Memory B cell (primary cell): ENCODE measurements at places on chromosomes 1 and 21.

- no peak for DNase-seq
- H3K36me3 ChIP-seq = no peaks in the 10 kb centered on the region
- H3K4me3 ChIP-seq = no peak overlapping the region
- H3K4me1 ChIP-seq = no peaks in the 10 kb centered on the region
These were observed 236.0 kb upstream of the POGK start for GRCh38 chr1:166603296-166603695.

- no peaks in the 10 kb centered on the region for H3K4me1 ChIP-seq
- peaks cover 16% of the 10 kb centered on the region for H3K36me3 ChIP-seq
- no peak overlapping the region for H3K27ac ChIP-seq
- H3K27me3 ChIP-seq = no peaks in the 10 kb centered on the region
- no peak overlapping the region for H3K4me3 ChIP-seq
- DNase-seq = no peak
These were observed 4.2 kb upstream of the ANGPTL7 start for GRCh38 chr1:11184973-11185372.

DNA sequence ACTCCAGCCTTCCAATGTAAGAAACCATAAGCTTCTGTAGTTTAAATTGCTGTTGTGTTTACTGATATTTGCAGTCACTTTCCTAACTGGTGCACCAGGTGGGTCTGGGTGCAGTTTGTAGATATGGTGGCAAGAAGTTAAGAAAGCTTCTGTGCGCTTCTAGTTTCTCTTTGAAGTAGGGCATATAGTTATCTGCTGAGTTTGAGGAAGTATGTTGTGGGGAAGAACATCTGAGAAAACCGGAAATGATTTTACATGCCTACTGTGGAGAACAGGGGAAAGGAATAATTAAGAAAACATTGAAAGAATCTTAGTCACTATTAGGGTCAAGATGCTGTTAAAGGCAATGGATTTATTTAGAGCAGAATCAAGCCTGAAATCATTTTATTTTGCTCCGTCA is 14.9 kb upstream of the SLC44A5 start:
- H3K27me3 ChIP-seq = peaks cover 2% of the 10 kb centered on the region
- DNase-seq = no peak
- H3K36me3 ChIP-seq = no peaks in the 10 kb centered on the region
- H3K4me3 ChIP-seq = no peak overlapping the region

DNA sequence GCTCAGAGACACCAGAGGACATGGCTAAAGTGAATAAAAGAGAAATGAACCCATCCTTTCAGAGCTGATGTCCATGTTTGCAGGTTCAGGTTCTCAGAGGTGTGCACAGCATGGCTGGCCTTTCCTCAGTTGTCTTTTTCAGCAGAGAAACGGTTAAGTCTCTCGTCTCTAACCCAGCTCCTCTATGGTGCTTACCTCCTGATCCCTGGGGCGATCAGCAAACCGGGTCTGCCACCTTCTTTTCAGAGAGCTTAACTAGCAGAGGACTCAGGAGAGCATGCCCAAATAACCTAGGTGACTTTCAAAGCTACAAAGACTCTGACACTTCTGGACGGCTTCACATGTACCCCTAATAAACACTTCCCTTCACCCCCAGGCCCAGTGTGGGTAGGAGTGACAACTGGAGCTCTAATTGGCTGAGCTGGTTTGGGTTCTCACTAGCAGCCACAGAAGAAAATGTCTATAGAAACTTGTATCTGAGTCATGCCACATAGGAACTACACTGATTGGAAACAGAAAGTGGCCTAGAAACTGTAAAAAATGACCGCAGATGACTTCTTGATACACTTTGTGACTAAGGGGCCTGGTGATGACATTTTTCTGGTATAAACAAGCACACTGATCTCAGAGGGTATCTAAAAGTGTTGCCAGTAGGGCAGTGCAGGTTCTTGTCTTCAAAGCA is at the start of gene AIM2:
Gene AIM2, minus strand, starts transcription at position 329 of the 682 bp plus-strand sequence. CDS start 3,267 bp downstream, outside the sequence.
- peaks cover 15% of the 10 kb centered on the region for H3K36me3 ChIP-seq
- H3K27me3 ChIP-seq = no peaks in the 10 kb centered on the region
- H3K27ac ChIP-seq = peak within 1 kb of the TSS; percentile 99
- H3K4me1 ChIP-seq = peaks cover 33% of the 10 kb centered on the region
- DNase-seq = peak; percentile 69
- H3K4me3 ChIP-seq = peak within 1 kb of the TSS; percentile 98

DNA sequence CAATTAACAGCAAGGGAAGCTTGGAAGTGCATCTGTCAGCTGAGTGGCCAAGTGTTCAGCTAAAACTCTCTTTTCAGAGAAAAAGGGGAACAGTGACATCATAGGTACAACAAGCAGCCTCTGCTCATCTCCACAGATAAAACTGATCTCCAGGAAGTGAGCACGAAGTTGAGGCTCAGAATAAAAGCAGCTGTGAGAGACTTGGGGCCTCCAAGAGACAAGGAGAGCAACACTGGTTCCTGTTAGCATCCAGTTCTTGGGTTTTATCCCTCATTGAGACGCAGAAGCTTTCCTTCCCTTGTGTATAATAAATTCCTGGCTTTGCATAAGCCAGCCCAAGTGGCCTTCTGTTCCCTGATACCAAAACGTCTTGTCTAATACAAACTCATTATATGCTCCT is 20.0 kb upstream of the CNN3 start:
- no peak for DNase-seq
- no peaks in the 10 kb centered on the region for H3K36me3 ChIP-seq
- H3K4me1 ChIP-seq = peaks cover 4% of the 10 kb centered on the region
- H3K4me3 ChIP-seq = no peak overlapping the region
- H3K27me3 ChIP-seq = peaks cover 2% of the 10 kb centered on the region

DNA sequence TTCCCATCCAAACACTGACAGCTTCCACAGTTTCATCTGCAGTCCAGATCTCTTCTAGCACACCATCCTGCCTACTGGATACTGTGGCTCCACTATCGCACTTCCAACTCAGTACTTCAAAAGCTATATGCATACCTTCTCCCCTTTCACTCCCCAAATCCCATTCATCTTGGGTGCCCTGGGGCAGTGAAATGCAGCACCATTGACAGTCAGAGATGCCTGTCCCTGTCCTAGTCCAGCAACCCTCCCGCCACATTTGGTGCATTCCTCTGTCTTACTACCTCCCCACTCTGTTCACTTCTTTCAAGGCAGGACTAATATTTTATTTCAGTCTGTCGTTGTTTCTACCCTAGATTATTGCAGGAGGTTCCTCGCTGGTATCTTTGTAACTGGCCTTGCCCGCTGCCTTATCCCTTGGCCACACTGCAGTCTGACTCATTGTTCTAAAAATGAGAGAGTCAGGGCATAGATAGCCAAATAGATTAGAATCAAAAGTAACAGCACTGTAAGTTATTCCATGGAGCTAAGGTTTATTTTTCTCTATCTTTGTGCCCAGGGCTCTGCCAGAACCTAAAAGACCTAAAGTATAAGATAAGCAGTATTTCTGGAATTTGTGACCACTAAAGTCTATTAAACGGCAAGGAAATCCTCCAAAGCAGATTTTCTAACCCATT is 96.7 kb downstream of the ESRRG start:
- DNase-seq = no peak
- H3K4me1 ChIP-seq = no peaks in the 10 kb centered on the region
- H3K4me3 ChIP-seq = no peak overlapping the region
- H3K27me3 ChIP-seq = peaks cover 7% of the 10 kb centered on the region
- no peaks in the 10 kb centered on the region for H3K36me3 ChIP-seq

GRCh38 chr1:21280011-21280471 is 10.2 kb downstream of the ECE1 start:
- peaks cover 27% of the 10 kb centered on the region for H3K4me1 ChIP-seq
- H3K4me3 ChIP-seq = peak overlapping the region; percentile 63
- H3K27me3 ChIP-seq = no peaks in the 10 kb centered on the region
- H3K36me3 ChIP-seq = peaks cover 20% of the 10 kb centered on the region
- H3K27ac ChIP-seq = peak overlapping the region; percentile 93

GRCh38 chr1:165055581-165055980 is 300.9 kb downstream of the LMX1A start:
- H3K27me3 ChIP-seq = peaks cover 2% of the 10 kb centered on the region
- H3K4me1 ChIP-seq = no peaks in the 10 kb centered on the region
- no peak overlapping the region for H3K4me3 ChIP-seq

- H3K4me1 ChIP-seq = peaks cover 2% of the 10 kb centered on the region
- no peak for DNase-seq
- no peak overlapping the region for H3K27ac ChIP-seq
- no peaks in the 10 kb centered on the region for H3K36me3 ChIP-seq
These were observed 408.0 kb downstream of the MATN1 start for GRCh38 chr1:30315185-30315960.

DNA sequence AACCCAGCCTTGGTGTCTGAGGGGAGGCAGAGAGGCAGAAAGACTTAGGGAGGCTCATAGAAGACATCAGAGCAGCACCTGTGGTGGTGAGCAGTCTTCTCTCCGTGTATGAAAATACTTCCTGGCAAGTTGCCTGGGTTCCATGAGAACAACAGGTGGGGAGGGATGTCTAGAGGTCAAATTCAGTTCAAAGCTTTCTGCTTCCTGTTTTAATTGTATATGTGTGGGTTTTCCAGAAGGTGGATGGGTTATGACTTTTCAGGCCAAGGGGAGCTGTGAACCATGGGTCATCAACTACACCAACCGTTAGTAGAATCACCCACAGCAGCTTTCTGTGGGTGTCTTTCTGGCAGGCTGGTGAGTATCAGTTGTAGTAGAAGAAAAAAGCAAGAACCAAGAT is 4.1 kb upstream of the FCRL2 start:
- peaks cover 63% of the 10 kb centered on the region for H3K4me1 ChIP-seq
- no peak for DNase-seq
- H3K4me3 ChIP-seq = peak overlapping the region; percentile 56

GRCh38 chr1:68720476-68720875 is 223.6 kb upstream of the DEPDC1 start:
- no peak for DNase-seq
- H3K36me3 ChIP-seq = no peaks in the 10 kb centered on the region
- H3K27ac ChIP-seq = no peak overlapping the region

- DNase-seq = no peak
- H3K4me1 ChIP-seq = no peaks in the 10 kb centered on the region
- H3K4me3 ChIP-seq = no peak overlapping the region
- H3K27ac ChIP-seq = no peak overlapping the region
- H3K36me3 ChIP-seq = no peaks in the 10 kb centered on the region
- H3K27me3 ChIP-seq = peaks cover 11% of the 10 kb centered on the region
These were observed 9.4 kb downstream of the KCNE1 start for GRCh38 chr21:34502480-34503106.

DNA sequence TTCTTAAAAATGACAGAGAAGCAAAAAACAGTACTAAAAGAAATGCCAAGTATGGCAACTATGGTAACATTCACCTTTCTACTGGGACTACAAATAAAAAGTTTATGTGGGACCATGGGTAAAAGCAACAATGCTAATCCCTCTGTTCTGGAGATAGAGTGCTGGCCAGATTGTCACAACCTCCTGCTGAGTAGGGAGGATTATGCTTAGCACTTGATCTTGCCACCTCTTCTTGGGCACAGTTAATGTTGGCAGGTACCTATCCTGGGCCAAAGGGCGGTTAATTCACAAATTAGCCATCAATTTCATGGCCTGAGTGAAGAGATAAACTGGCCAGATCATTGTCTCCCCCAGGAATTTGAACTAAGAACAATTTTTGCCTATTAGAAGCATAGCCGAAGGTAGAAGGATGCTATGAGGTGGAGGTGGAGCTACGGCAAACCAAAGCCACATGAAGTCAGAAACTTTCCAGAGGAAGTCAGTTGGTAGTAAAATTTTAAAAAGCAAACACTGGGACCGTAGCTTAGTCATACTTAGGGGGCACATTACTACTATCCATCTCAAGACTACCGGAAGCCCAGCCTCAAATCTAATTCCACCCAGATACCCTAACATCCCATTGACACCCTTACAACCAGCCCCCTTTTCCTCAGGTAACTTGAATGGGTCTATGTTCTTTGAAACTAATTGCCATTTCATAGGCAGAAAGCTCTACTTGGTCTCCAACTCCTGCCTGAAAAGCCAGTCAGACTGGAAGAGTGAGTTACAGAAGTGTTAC is 2.7 kb downstream of the SCYL3 start:
- H3K4me1 ChIP-seq = peaks cover 36% of the 10 kb centered on the region
- peak overlapping the region; percentile 64 for H3K27ac ChIP-seq
- no peaks in the 10 kb centered on the region for H3K27me3 ChIP-seq
- peak overlapping the region; percentile 8 for H3K4me3 ChIP-seq

DNA sequence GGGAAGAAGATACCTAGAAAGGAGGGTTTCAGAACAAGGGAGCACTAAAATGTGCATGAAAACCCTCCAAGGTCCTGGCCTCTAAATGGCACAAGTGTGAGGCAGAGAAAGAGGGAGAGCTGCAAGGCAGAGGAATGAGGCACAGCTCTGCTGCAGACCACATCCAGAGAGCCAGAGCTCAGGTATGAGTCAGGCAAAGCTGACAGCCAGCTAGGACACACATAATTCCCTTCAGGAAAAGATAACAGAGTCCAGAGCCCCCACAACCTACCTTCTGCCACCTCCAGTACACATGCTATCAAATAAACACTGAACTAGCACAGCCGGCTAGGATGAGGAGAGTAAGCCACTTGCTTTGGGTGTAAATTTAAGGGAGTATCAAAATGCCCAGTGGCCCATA is 62.2 kb downstream of the HSF2BP start:
- H3K4me1 ChIP-seq = peaks cover 8% of the 10 kb centered on the region
- no peak for DNase-seq
- peaks cover 6% of the 10 kb centered on the region for H3K27me3 ChIP-seq
- peaks cover 3% of the 10 kb centered on the region for H3K36me3 ChIP-seq
- H3K27ac ChIP-seq = no peak overlapping the region
- no peak overlapping the region for H3K4me3 ChIP-seq

GRCh38 chr1:17485281-17485680 is 45.8 kb upstream of the RCC2 start:
- no peaks in the 10 kb centered on the region for H3K4me1 ChIP-seq
- no peak for DNase-seq
- H3K36me3 ChIP-seq = no peaks in the 10 kb centered on the region
- H3K4me3 ChIP-seq = no peak overlapping the region

- no peak for DNase-seq
- H3K27ac ChIP-seq = no peak overlapping the region
- no peaks in the 10 kb centered on the region for H3K4me1 ChIP-seq
- no peak overlapping the region for H3K4me3 ChIP-seq
These were observed 28.1 kb upstream of the SNX27 start for GRCh38 chr1:151583796-151584195.

DNA sequence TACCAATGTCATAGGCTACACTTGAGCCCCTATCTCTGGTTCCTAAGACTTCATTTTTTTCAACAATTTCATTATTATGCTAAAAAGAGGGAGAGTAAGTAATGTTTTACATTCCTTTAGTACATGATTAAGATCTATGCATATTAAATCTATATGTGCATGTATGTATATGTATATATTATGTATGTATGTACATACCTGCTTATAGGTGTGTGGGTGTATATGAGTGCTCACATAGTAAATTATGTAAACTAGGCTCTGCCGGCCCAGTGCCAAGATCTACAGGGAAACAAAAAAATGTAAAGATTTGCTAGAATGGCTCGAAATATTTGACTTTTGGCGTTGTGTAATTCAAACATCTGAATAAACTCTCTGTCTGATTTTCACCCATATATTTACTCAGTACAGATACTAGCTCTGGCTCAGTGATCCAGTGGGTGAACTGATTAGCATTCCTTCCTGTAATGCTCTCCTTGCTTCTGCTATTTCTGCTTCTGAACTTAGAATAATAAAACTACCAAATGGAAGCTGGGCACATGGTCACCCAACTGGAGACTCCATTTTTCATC is 113.1 kb upstream of the FGGY start:
- H3K4me1 ChIP-seq = no peaks in the 10 kb centered on the region
- H3K36me3 ChIP-seq = no peaks in the 10 kb centered on the region
- DNase-seq = no peak
- H3K27me3 ChIP-seq = no peaks in the 10 kb centered on the region
